ENCODE measurements at places on chromosomes 1 and 21. TPM values are rescaled to one million over a fixed set of nuclear protein-coding genes. Genes with fewer than 3 reads are reported as not detected.

Gene PRDM16
- total RNA-seq, result 6.7 TPM

DNA sequence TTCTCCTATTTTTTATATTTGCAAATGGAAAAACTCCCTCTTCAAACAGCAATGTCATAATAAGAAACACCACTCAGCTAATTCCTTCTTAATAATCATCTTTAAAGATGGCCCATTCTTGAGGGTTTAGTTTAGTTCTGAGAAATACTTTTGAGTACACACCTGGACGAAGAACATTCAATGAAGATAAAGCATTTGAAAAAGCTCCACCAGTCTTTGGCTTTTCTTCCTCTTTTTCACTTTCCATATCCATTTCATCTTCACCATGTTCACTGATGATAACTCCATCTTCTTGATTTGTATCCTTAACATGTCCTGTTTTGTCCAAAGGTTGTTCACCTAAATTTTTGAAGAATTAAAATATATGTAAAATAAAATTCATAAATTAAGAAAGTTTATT, 7.4 kb downstream of the PAXBP1 start:
- no peak for DNase-seq

DNA sequence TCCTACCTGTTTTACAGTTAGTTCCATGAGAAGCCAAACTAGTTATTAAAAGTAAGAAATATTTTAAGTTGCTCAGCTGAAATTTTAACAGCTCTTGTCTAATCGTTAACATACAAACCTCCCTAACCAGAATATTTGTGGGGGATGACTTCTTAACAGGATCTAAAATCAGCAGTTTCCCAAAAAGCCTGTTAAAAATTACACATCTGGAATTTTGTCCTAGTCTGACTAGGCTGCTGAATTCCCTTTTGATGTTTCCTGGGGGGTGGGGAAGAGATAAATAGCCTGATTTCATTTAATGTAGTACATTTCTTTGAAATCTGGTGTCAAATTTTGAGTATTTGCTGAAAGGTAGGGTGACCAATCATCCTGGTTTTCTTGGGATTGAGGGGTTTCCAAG, 78.8 kb upstream of the ARHGAP29 start:
- DNase-seq, result no peak

GRCh38 chr1:244052016-244052727, 1.1 kb downstream of the ZBTB18 start:
- no peak for DNase-seq

Gene KLHL21
- 8.7 TPM for total RNA-seq

Gene KHDC4
- 37.6 TPM for total RNA-seq

Gene HCRTR1
- 1.1 TPM for total RNA-seq

DNA sequence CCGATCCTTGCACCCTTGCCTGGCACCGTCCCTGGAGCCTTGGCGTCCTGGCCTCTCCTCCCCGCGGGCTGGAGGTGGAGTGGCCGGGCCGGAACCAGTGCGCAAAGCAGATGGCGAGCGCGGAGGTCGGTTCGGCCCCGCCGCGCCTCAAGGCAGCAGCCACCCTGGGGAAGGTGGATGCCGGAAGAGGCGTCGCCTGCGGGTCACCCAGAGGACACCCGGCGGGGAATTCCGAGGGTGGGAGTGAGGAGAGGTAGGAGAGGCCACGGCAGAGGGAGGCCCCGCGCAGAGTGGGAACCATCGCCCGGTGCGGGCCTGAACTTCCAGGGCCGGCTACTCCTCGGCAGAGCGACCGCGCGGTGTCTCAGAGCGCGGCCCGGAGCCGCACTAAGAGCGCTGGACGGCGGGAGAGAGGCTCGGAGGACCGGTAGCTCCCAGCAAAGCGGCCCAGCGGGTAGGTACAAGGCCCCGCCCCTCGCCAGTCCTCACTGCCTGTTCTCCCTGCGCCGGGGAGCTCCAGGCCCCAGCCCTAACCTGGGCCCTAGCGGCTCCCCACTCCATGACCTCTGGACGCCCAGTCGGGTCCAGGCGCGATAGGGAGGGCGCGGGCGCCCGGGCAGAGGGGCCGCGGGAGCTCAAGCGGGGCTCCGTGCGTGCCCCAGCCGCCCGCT, at the start of gene RNF207:
Gene RNF207, plus strand, starts transcription at position 271 of the 671 bp plus-strand sequence. CDS start 417 bp downstream, outside the sequence.
- DNase-seq, result no peak

Gene AMY1C
- total RNA-seq, result not detected

- DNase-seq, result peak; percentile 43
These were observed 120.7 kb downstream of the CNIH3 start for GRCh38 chr1:224736619-224737352.

DNA sequence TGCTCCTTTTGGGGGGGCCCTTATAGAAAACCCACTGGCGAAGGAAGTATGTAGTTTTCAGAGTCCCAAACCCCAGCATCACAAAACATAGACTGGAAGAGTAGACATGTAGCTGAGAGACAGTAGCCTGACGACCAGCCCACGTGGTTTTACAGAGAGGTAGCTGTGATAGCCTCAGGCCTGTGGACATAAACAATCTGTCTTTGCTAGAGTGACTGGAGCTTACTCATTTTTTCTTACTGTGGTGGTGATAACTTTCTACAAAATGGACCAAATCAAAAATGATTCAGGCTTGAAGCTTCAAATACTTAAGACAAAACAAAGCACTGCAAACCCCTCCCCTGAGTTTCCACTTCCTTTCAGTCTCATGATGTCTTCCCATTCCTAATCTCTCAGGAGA, 497.0 kb downstream of the RWDD3 start:
- DNase-seq, result no peak

DNA sequence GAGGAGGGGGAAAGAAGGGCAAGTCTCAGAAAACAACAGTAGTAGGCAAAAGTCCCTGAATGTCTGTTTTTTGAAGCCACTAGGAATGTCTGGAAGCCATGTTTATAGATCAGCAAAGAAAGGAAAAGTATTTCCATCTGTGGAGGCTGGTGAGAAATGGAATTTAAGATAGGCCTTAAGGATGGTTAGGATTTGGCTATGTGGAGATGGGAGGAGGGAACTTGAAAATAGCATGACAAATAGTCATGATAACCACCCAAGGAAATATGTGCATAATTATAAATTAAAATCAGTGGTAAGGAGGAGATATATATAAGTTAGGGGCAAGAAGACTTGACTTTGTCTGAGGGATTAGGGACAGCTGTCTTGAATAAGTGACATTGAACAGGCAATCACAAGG, 33.8 kb upstream of the FGGY start:
- no peak for DNase-seq

Gene FAM131C
- total RNA-seq, result 1.7 TPM

Gene PDE9A
- total RNA-seq, result 16.7 TPM

GRCh38 chr1:170853867-170854266, 81.5 kb upstream of the MROH9 start:
- DNase-seq, result no peak

DNA sequence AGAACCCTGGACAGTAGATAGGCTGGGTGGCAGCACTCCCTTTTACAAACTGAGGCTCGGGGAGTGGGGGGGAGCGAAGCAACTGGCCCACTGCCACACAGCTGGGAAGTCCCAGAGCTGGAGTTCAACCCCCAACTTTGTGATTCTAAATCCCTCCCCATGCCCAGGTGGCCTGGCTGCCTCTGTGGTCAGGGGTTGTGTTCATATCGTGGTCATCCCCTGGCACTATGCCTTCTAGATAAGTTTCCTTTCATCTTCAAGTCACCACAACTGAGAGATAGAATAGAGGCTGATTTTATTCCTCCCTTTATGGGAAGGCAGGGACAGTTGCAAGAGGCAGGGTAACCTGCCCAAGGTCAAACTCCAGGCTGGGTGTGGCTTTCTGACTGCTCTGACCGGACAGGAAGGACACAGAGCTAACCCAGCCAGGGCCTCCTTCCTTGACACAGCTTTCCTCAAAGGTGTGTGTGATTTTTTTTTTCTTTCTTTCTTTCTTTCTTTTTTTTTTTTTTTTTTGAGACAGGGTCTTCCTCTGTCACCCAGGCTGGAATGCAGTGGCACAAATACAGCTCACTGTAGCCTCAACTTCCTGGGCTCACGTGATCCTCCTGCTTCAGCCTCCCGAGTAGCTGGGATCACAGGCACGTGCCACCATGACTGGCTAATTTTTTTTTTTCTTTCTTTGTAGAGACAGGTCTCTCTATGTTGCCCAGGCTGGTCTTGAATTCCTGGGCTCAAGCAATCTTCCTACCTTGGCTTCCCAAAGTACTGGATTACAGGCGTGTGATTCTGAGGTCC, 18.4 kb upstream of the TNFRSF1B start:
- no peak for DNase-seq

GRCh38 chr1:167654975-167655575, 25.0 kb downstream of the RCSD1 start:
- DNase-seq, result no peak

DNA sequence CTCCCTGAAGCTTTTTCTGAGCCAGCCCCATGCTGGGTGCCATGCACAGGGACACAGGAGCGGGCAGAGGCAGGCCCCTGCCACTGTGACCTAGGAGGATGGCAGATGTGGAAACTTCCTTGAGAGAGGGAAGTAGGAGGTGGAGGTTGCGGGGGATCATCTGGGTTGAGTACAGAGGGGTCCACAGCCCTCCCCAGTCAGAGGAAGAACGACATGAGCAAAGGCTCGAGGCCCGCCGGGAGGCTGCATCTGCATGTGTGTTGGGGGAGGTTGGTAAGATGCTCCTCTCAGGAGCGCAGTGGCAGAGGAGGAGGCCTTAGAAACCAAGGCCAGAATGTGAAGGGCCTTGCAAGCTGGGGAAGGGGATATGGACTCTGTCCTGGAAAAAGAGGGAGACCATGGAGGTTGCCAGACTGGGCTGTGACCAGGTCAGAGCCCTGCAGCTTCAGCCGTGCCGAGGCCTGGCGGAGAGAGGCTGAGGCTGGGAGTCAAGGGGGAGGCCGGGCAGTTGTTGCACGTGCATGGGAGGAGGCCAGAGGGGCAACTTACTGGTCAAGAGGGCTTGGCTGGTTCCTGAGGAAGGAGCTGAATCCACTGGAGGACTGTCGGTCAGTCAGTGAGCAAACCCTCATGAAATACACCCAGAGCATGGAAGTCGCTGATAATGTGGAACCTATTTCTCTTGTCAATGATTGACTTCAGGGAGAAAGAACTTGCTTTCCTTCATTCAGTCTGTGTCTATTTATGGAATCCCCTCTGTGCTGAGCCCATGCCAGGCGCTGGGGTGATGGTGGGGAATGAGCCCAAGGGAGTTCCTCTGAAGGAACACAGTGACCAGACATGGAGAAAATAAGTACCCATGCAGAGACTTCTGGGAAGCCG, 31.7 kb downstream of the A3GALT2 start:
- DNase-seq, result no peak

GRCh38 chr1:63916485-63917360, 142.9 kb downstream of the ROR1 start:
- DNase-seq, result no peak

DNA sequence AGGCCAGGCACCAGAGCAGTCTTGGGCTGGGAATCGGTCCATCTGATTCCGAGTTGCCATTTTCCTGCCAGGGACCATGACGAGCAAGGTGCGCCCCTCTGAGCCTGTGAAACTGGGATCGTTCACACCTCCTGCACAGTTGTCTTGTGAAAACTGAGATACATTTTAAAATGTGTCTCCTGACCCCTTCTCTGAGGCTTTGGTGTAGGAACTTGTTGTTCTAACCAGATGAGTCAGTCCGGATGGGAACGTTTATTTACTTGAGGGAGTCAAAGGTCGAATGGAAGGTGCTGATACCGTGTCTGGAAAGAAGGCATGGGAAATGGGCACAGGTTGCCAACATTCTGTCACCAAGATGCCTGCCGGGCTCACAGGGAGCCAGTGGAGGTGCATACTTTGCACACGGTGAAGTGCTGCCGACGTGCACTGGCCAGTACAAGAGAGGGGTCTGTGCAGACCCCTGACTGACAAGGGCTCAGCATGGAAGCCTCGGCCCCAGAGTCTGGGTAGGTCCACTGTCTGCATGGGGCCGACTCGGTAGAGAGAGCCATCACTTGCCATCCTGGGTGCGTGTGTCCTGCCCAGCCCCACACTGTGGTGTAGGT, 7.4 kb upstream of the KCNN3 start:
- DNase-seq, result no peak

- DNase-seq, result no peak
These were observed 102.6 kb downstream of the SELENOF start for GRCh38 chr1:86811142-86811924.

Gene AQP10
- total RNA-seq, result not detected

DNA sequence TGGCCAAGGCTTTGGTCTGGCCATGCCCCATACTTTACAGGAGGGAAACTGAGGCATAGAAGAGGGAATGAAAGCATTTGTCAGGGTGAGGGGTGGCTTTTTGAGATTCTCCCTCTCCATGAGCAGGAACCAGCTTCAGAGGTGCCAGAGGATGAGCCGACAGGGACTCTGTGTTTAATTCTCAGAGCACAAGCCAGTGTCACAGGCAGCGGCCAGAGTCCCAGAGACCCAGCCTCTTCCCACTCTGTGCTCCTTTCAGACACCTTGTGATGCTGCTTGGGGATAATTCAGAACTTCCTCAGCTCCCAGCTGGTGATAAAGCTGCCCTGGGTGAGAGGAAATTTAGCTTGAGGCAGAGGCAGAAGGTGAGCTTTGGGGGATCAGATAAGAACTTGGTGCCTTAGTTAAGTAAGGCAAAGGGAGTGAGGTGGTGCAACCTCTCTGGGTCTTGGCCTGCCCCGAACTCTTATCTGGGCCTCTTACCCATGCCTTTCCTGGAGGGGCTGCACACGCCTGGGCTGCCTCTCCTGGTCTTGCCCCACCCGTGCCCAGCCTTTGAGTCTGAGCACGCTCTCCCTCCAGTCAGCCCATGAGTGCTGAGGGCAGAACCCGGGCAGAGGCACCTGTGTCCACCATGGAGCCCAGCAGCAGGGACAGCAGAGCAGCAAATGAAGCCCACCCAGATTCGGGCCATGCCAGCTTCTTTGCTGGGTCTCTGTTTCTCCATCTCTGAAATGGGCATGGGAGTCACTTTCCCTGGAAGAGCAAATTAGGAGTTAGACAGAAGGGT, 175.6 kb upstream of the C1orf174 start:
- DNase-seq, result no peak

Gene ARID1A
- 20.1 TPM for total RNA-seq

- DNase-seq, result no peak
These were observed 43.3 kb downstream of the COQ8A start for GRCh38 chr1:226983247-226983991.

Gene CACNA1S
- under 0.01 TPM for total RNA-seq

- no peak for DNase-seq
These were observed 920 bp downstream of the MTHFR start for GRCh38 chr1:11804666-11805421.

DNA sequence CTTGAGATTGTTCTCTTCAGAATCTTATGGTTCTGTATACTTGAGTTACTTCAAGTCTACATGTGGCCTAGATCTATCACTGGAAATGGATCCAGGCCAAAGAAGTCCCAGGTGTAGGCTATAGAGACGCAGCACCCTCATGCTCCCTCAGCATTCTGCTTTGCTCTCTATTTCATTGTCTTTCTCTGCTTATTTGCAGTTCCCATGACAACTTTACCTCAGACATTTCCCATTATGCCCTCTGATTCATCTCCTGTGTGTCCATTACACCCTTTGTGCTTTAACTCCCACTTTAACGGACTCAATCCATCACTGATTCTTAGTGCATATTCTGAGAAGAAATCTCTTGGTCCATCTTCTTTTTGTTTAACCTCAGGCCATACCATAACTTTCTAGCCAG, 236.9 kb upstream of the NRIP1 start:
- no peak for DNase-seq

DNA sequence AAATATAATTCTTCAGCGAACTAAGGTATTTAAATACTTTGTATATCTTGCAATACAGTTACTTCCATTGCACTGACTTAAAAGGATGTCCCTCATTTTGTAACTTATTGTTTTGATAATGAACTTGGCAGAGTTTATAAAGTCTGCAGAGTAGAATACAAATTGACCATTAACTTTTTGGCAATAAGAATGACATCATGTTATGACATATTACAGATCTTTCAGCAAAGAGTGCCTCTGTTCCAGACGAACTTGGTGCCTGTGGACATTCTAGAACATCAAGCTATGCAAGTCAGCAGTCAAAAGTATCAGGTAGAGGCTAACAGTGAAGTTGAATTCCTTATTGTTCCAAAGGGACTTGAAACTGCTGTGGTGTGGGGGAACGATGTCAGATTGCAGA, 32.9 kb downstream of the HENMT1 start:
- no peak for DNase-seq

Measured in occipital lobe (tissue), 3 donors.